ENCODE measurements at places on chromosomes 2 and 18.

DNA sequence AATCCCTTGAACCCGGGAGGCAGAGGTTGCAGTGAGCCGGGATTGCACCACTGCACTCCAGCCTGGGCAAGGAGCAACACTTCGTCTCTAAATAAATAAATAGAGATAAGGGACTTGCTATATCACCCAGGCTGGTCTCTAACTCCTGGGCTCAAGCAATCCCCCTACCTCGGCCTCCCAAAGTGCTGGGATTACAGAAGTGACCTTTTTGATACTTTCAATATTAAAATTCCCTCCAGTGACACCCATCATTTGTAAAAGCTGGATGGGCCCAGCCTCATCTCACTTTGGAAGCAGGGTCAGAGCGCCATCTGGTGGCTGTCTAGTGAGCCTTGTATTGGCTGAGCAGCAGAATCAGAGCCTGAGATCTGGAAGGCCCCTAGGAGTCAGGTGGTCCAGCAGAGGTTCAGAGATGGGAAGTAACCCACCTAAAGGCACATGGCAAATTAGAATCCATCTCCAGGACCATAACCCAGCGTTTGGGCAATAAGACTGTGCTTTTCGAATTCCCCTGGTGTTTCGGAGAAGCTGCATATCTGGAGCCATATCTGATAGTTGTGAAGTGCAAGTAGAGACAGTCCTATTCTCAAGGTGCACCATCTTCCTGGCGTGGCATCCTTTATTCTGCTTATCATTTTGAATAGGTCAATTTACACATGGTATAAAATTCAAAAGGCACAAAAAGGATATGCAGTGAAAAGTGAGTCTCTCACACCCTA lies 18.3 kb upstream of the SLC35F6 start:
- DNase-seq = peak; percentile 66

DNA sequence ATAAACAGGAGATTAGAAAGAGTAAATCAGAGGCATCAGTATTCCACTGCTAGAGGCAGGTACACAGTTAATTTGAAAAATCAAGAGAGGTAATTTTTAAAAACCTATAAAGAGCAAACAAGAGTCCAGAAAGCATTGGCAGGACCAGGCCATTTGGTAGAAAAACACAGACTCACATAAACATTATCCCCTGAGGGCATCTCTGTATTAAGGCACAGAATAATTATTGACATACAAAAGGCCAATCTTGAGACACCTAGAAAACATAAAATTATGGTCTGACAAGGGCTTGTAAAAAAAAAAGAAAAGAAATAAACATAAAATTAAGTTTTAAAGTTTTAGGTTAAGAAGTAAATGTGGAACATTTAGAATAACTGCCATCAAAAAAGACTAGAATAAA lies 120.6 kb downstream of the OSBPL1A start:
- no peak for DNase-seq

DNA sequence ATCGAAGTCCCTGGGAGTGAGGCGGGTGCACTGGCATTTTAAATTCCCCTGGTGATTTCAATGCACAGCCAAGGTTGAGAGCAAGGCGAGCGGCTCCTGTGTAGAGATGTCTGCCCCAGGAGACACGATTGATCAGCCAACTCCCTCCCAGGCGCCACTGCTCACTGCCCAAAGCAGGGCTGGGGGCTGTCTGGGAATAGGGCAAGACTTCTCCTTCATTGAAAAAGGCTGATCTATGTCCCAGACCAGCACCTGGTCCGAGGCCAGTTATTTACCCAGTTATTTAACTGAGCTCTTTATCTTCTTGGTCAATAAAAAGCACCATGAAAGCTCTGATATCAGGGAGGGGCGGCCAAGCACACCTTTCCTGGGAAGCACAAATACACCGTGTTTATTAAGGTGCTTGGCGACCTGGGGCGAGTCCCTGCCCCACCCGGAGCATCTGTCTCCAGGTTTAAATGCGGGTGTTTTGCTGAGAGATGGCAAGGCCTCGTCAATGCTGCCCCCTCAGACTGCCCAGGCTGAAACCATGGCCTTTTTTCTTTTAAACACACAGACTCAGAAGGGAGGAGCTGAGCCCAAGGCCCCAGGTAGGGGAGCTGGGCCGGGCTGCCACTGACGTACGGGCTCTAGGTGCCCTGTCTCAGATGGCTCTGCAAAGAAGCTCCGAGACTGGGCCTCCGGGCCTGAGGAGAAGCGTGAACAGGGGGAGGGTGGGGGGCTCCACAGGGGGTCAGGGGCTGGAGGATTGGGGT lies 73.9 kb upstream of the HPCAL1 start:
- DNase-seq = no peak

- DNase-seq = no peak
Observed at GRCh38 chr2:1742681-1743395, 1.5 kb downstream of the PXDN start.

- no peak for DNase-seq
Observed at GRCh38 chr18:48942086-48942485, 8.7 kb downstream of the SMAD7 start.

DNA sequence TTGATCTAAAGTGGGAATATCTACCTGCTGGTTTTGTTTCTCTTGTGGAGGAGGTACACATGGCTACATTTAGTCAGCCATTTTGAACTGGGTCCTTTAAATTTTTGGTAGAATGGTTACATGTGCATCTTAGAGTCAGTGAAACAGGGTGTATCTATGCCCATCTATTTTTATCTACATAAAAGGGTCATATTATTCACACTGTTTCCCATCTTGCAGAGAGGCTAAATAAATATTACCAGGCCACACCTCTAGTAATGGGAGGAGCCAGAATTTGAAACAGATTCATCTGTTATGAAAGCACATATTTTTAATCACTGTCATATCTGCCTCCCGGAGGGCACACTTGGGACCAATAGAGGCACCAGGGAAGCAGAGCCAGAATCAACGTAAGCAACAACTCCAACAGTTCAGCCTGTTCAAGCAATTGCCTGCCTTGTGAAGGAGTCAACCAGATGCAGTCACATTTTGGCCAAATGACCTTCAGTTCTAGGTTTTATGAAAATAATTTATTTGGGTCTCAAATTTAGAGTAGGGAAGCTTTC lies 376.8 kb downstream of the TSN start:
- DNase-seq = no peak

DNA sequence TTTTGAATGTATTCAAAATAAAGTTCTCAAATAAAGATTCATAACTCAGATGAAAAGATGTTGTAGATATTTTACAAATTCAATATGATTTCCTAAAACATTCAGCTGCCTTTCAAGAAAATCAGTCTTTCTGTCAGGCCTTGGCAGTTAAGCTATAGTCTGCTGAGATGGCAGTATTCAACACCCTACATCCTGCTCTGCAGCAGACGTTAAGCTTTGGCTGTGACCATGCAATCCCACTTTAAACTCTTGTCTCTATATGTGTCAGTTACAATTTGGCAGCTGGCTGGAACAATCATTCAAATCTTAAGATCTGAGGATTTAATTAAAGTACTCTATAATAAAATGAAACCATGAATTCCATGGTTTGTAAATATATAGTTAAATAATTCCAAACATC lies 567.3 kb upstream of the ZNF804A start:
- DNase-seq = no peak

GRCh38 chr2:45932278-45932975 lies 281.0 kb downstream of the PRKCE start:
- DNase-seq = no peak

- DNase-seq = no peak
Observed at GRCh38 chr2:99888617-99889016, 253.8 kb downstream of the AFF3 start.

DNA sequence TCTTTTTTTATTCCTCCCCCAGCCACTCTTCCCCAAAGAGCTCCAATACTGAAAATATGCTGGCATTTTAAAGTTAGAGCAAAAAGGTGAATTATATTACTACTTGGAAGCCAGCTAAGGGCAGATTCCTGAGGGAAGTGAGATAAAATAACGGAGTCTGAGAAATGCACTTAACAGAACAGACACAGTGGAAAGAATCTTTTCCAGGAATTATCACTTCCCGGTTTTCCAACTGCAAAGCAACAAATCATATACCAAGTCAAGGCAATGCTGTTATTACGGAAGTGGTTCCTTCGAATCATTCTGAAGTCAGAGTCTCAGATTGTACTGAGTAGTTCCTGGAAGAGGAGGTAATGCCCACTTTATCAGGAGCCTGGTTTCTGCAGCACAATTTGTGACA lies 435.0 kb upstream of the SPRED2 start:
- DNase-seq = no peak
